ENCODE measurements at places on chromosomes 1 and 21.

GRCh38 chr1:46612937-46613660 lies 3.5 kb downstream of the MOB3C start:
- DNase-seq: no peak

GRCh38 chr1:36457691-36458090 lies 6.5 kb downstream of the MRPS15 start:
- no peak for DNase-seq

GRCh38 chr21:19807201-19807600 lies 1191.0 kb upstream of the NCAM2 start:
- no peak for DNase-seq

DNA sequence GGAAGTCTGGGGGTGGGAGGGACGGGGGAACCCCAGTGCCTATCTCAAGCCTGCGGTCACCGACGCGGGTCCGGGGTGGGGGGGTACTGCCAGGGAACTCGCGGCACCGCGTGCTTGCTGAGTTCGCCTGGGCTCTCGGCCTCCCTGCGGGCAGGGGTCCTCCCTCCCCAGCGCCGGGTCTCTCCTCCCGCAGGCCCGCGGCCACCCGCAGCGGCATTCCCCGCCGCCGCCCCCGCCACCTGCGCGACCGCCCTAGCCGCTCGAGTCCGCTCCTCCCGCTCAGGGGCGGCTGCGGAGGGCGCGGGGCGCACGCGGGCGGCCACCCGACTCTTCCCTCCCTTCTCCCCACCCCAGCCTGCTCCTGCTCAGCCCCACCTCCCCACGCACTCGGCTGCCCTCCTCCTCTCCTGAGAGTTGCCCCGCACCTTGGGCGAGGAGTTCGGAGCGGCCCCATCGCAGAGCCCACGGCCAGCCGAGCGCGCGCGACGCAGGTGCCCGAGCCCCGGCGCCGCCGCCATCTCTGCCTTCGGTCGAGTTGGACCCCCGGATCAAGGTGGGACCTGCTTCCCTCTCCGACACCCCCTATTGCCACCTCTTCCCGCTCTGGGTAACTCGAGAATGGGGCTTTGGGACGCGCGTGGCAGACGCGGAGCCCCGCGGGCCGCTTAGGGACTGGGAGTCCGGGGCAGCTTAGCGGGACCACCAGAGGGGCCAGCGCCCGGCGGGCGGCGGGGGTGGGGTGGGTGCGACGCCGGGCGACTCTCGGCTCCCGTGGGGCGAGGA lies 105.0 kb downstream of the LEPR start:
- DNase-seq: no peak

DNA sequence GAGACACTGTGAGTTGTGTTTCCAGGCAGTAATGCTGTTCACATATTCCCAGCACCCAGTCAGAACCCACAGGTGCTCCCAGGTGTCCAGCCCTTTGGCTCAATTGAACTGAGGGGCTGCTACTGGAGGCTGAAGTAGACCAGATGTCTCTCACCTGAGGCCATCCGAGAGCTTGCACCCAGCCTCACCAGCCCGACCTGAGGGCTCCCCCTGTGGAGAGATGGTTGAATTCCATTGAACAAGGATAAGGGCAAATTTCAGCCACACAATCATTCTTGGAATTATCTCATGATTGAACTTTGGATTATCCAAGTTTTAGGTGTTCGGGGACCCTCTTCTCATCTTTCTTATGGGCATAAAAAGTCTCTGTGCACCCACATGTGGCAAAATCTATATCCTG lies 52.1 kb downstream of the OBSCN start:
- DNase-seq: no peak

DNA sequence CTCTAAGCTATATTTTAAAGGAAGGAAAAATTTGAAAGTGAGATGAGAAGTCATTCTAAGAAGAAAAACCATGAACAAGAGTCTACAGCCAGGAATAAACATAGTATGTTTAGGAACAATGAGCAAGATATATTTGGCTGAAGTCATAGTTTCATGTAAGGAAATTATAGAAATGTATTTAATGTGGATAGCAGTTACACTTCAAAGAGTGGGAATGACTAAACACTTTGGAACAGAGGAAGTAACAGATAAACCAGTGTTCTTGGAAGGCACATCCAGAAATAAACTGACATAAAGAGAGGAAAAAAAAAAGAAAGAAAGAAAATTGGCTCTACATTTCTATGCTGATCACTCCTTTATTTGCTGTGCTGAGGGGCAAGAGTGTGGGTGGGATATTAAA lies 18.0 kb downstream of the C8A start:
- no peak for DNase-seq

DNA sequence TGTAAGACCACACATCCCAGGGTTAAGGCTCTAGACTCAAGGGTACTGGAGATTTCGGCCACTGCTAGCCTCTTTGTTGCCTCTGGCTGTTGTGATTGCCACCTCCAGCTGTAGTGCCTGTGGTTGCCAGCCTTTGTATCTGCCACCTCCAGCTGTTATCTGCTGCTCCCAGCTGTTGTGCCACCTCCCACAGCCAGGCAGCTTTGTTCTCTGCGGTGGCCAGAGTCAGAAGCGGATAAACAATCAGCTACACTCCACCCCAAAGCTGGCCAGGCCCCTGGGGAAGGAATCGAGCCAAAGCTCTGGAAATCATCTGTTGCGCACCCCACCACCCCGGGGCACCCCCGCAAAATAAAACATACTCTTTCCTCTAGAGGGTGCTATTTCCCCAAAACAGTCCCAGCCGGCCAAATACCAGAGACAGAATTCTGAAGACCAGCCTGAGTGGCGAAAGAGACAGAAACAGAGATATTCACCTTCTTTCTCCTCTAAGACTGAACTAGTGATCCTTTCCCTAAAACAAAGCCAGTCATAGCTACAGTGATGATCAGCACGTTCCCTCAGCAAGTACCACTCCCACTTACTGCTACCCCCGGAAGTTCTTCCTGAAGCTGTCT lies 14.8 kb upstream of the PIGM start:
- DNase-seq: no peak

GRCh38 chr1:203276916-203277545 lies 28.3 kb upstream of the BTG2 start:
- DNase-seq: no peak

DNA sequence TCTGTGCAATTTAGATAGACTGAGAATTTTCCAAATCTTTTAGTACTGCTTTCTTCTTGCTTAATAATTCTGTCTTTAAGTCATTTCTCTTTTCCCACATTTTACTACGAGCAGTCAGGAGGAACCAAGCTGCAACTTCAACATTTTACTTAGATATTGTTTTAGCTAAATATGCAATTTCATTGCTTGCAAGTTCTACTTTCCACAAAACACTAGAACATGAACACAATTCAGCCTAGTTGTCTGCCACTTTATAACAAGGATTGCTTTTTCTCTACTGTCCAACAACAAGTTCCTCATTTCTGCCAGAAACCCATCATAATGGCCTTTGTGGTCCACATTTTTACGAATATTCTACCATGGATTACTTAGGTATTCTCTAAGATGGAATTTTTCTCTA lies 36.6 kb downstream of the SORT1 start:
- no peak for DNase-seq

GRCh38 chr1:50959303-50959912 lies 659 bp downstream of the FAF1 start:
- peak; percentile 45 for DNase-seq

GRCh38 chr1:223052931-223053330 lies 90.1 kb downstream of the TLR5 start:
- no peak for DNase-seq

GRCh38 chr1:112317140-112317539 lies 78.9 kb upstream of the CTTNBP2NL start:
- peak; percentile 45 for DNase-seq

- DNase-seq: peak; percentile 96
Observed at GRCh38 chr1:84582802-84583587, 8.8 kb upstream of the CTBS start.

DNA sequence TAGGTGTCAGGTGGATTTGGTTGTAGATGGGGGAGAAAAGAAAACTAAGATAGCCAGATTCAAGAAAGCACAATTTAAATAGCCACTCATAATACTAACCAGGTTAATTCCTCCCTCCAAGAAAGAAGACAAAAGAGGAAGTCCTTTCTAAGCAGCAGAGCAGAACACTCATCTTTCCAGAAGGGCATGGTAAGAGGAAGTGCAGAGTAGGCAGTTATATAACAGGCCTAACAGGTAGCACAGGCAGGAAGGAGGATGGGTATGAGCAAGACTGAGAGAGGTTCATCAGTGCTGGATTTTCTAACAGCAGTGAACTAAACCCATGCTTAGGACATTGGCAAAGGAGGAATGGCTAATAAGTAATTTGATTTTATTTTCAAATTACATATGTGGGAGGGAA lies 517.5 kb downstream of the PLPP3 start:
- peak; percentile 82 for DNase-seq

GRCh38 chr1:30971496-30971895 lies 62.9 kb upstream of the SDC3 start:
- no peak for DNase-seq

- no peak for DNase-seq
Observed at GRCh38 chr1:245871915-245872314, 635.2 kb downstream of the SMYD3 start.

DNA sequence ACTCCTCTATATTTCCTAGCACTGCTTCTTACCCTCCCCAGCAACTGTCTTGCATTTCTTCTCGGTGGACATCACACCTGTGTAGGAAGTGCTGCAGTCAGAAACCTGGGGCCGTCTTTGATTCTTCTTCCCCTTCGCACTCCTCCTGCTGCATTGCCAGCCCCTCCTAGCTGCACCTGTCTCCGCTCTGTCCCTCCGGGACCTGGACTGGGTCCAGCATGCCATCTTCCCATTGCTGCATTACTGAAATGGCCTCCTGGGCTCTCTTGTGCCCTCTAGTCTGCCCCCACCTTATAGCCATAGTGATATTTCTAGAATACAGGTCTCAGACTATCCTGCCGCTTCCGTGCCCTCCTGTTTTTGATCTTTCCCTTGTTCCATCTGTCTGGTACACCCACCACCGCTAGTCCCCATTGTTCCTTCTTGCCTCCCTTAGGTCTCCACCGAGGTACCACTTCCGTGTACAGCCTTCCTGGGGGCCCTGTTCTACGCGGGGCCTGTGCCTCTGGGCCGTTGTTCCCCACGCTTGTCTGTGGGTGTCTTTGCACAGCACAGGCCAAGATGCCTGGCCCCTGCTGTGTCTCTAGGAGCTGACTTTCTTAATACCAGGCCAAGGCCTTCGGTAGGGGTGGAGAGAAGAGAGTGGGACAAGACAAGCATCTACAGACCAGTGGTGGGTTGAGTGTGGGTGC lies 107.6 kb downstream of the GALNT2 start:
- no peak for DNase-seq

GRCh38 chr1:101233495-101233894 lies 3.3 kb upstream of the S1PR1 start:
- no peak for DNase-seq

DNA sequence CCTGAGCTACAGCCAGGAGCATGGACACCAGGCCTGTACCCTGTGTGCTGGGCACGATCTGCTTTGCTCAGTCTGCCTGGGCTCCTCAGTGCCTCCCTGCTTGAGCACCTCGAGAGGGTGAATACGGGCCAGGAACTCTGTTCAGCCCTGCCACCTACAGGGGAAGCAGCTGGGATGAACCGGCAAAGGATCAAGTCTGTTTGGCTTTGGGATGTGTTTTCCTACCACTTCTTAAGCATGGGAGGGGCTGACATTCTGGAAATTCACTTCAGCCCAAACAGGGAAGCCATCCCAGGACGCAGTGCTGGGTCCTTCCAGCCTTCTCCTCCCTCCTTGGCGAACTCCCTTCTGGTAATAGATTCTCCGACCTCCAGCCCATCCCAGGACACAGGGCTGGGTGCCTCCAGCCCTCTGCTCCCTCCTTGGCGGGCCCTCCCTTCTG lies 55.8 kb upstream of the SELENON start:
- no peak for DNase-seq

- DNase-seq: no peak
Observed at GRCh38 chr1:29409616-29410015, 173.3 kb downstream of the PTPRU start.

GRCh38 chr1:38265293-38266196 lies 219.0 kb upstream of the POU3F1 start:
- DNase-seq: no peak

DNA sequence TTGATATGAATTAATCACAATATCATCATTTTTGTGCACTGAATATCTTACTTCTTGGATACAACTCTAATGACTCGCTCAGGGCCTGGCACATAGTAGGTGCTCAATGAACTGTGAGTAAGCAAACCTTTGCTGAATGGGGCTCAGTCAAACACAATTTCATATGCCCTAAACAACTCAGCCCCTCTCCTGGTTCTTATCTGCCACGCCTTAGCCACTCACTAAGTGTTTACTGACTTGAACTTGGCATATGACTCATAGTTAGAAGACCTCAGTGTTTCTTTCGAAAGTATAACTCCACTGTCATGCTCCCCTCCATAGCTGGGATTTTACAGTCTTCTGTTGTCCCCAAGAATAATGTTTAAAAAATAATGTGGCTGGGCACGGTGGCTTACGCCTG lies 4.8 kb upstream of the IFNLR1 start:
- DNase-seq: no peak

- no peak for DNase-seq
Observed at GRCh38 chr1:3560981-3561380, 50.3 kb downstream of the MEGF6 start.

All from NCI-H510A treated with DMSO at 0.1 percent for 48 hours (cell line).